ENCODE measurements at places on chromosomes 12 and 14.

DNA sequence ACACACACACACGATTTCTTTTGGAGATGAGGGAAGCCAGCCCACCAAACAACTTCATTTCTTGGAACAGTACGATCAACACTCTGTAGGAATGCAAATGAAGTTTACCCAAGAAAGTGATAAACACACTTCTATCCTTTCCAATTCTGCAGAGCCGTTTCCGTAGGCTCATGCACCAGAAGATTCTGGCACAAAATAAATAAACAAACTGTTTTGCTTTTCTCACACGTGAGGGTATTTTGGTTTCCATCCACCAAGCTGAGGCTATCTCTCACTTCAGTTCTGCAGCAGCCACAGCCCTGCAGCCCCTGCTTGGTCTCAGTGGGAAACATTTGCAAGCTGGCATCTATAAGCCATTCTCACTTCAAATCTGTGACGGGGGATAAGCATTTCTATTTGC is 15.3 kb upstream of the TSPAN11 start:
- no peak for DNase-seq

DNA sequence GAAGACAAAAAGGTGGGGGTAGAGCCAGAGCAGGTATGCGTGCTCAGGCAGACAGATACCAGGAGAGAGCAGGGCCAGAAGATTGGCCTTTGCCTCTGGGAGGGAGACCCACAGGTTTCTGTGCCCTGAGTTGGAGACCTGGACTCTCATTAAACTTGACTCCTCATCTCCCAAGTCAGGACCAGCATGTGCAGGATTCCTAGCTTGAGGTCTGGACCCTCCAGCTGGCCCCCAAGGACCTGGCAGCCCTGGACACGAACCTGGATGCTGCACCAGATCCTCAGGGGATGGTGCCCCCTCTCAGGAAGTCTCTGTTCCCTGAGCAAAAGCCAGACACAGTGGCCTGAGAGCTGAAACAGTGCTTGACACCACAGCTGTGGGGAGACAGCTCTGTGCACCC is 10.5 kb upstream of the KRT73 start:
- DNase-seq = no peak

DNA sequence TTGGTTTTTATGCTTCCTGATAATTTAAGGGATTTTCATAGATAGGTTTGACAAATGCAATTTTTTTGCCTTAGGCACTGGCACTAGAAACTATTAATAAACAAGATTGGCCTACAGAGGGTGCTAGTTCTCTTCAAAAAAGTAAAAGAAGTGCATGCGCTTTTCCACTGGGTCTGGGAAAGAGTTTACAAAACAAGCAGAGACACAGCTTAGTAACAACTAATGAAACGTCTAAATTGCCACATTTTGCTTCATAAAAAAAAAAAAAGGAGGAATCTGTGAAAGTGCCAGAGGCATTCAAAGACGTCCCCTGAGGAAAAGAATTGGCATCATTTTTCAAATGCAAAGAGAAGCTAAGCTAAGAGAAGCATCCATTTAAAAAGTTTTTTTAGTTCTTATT is 58.3 kb upstream of the EEA1 start:
- DNase-seq = peak; percentile 72

- peak; percentile 93 for DNase-seq
Observed at GRCh38 chr12:14239350-14239934, 126.0 kb upstream of the ATF7IP start.

GRCh38 chr12:67386869-67387565 is 117.9 kb downstream of the CAND1 start:
- no peak for DNase-seq

- DNase-seq = no peak
Observed at GRCh38 chr14:30808576-30808975, 65.8 kb upstream of the COCH start.

GRCh38 chr12:45203767-45204166 is 12.1 kb upstream of the ANO6 start:
- DNase-seq = no peak

GRCh38 chr12:48961331-48961730 is 4.0 kb upstream of the ARF3 start:
- DNase-seq = no peak

GRCh38 chr12:94460616-94460959 is 921 bp upstream of the CEP83 start:
- no peak for DNase-seq

DNA sequence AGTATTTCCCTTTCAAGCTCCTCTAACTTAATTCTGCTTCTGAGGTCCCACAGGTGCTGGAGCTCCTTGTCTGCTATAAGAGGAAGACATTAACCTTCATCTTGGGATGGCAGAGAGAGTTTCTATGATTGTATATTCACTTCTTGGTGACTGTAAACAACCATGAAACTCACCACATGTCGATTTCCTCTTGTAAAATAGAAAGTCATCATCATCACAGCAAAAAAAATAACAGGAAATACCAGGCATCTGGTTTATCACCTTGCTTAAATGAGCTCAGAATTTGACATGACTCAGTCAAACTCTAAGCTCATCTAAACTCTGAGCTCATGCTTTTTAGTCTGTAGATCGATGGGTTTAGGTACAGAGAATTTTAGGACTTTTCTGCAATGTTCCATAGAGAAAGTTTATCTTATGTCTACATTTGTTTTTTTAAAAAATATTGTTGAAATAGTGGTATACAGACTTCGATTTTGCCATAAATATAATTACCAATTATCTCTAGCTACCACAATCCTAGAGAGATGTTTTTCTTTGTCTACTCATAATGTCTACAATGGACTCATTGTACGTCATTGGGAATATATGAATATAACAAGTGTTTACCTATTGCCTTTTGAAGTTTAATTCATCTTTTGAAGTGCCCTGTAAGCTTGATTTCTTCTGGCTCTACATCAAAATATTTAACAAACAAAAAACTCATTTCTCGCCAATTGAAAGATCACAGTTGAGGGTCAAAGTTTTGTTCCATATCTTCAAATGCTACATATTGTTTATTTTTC is 58.4 kb downstream of the IGF1 start:
- no peak for DNase-seq

DNA sequence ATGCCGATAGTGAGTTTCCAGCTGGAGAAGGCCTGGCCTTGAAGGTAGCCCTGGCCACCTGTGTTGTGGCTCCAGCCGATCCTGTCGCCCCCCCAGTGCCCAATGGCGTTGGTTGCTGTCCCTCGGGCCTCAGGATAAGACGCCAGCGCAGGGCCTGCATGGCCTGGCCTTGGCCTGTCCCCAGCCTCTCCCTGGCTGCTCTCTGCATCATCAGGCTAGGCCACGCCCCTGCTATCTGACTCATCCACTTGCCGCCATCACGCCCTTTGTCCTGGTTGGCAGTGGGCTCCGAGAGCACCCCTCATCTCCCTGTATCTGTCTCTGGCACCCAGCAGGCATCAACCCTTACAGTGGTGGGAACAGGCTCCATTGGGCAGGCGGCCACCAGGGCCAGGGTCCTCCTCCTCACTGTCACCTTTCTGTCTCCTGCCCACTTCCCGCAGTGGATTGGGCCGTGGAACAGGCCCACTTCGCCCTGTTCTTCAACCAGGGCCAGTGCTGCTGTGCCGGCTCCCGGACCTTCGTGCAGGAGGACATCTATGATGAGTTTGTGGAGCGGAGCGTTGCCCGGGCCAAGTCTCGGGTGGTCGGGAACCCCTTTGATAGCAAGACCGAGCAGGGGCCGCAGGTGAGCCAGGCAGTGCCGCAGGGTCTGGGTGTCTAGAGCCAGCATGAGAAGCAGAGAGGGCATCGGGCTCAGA is 25.6 kb downstream of the ALDH2 start:
- DNase-seq = no peak

DNA sequence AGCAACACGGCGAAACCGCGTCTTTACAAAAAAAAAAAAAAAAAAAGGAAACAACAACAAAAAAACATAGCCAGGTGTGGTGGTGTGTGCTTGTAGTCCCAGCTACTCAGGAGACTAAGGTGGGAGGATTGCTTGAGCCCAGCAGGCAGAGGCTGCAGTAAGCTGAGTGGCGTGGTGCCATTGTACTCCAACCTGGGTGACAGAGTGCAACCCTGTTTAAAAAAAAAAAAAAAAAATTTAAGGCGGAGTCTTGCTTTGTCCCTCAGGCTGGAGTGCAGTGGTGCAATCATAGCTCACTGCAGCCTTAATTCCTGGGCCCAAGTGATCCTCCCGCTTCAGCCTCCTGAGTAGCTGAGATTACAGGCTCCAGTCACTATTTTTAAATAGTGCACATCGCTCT is 18.2 kb upstream of the FIGNL2 start:
- DNase-seq = no peak

Measured in PC-9 (cell line).